ENCODE measurements at places on chromosomes 1 and 21. TPM values are rescaled to one million over a fixed set of nuclear protein-coding genes. Genes with fewer than 3 reads are reported as not detected.

DNA sequence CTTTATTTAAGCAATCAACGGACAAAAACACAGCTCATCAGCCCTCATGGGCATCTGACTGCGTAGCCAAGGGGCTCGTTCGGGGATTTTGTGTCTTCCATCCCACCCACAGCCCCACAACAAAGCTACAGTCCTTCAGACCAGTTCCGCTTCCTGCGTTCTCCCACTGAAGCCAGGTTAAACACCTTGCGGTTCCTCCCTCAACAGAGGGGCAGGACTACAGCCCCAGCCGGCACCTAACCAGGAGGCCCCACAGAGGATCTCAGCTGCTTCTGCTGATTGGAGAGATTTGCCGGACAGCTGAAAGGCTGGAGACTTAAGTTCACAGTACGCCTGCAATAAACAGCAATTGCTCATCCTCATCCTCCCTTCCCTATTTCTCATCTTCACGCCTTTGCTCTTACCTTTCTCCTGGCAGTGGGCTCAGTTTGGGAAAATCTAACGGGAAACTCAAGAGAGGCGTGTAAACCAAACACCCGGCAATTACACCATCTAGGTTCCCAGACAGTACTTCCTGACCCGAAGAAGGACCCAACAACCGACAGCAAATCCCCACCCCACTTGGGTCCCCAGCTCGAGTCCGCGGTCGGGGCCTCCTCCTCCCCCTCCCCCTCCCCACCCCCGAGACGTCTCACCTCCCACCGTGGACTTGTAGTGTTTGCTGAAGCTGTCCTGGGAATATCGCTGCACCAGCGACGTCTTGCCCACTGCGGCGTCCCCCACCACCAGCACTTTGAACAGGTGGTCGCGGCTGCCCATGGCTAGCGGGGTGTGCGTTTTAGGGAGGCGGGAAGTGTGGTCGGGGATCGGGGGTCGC lies 876 bp downstream of the RAB29 start:
- peak overlapping the region; percentile 79 for H3K27ac ChIP-seq
- peaks cover 16% of the 10 kb centered on the region for H3K4me1 ChIP-seq
- peak overlapping the region; percentile 89 for H3K4me3 ChIP-seq
- H3K36me3 ChIP-seq: peaks cover 11% of the 10 kb centered on the region
- DNase-seq: peak; percentile 48
- H3K27me3 ChIP-seq: no peaks in the 10 kb centered on the region

The CD1E gene
- total RNA-seq: 2.6 TPM

- H3K4me1 ChIP-seq: peaks cover 19% of the 10 kb centered on the region
- H3K27ac ChIP-seq: peak overlapping the region; percentile 5
- no peak overlapping the region for H3K4me3 ChIP-seq
- no peaks in the 10 kb centered on the region for H3K27me3 ChIP-seq
- no peak for DNase-seq
Observed at GRCh38 chr1:53140451-53140850, 2.0 kb downstream of the SLC1A7 start.

DNA sequence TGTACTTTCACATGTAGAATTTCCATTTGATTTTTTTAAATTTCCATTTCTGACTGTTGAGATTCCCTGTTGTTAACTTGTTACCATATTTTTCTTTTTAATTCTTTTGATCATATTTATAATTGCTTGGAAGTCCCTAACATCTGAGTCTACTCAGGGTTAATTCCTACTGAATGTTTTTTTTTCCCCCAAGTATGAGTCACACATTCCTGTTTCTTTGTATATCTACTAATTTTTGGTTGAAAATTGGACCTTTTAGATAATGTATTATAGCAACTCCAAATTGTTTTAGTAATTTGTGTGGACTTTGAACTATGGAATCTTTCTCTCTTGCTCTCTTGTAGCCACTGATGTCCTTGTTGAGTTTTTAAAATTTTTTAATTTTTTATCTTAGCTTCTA lies 54.6 kb downstream of the STXBP3 start:
- H3K4me1 ChIP-seq: no peaks in the 10 kb centered on the region
- no peak for DNase-seq
- no peak overlapping the region for H3K4me3 ChIP-seq
- peaks cover 96% of the 10 kb centered on the region for H3K36me3 ChIP-seq
- no peaks in the 10 kb centered on the region for H3K27me3 ChIP-seq

- H3K4me1 ChIP-seq: no peaks in the 10 kb centered on the region
- DNase-seq: no peak
- no peaks in the 10 kb centered on the region for H3K27me3 ChIP-seq
- H3K4me3 ChIP-seq: no peak overlapping the region
- no peak overlapping the region for H3K27ac ChIP-seq
- no peaks in the 10 kb centered on the region for H3K36me3 ChIP-seq
Observed at GRCh38 chr1:94873520-94874351, 53.2 kb downstream of the CNN3 start.

- no peaks in the 10 kb centered on the region for H3K27me3 ChIP-seq
- no peak overlapping the region for H3K27ac ChIP-seq
- no peaks in the 10 kb centered on the region for H3K4me1 ChIP-seq
- H3K36me3 ChIP-seq: no peaks in the 10 kb centered on the region
- no peak for DNase-seq
- no peak overlapping the region for H3K4me3 ChIP-seq
Observed at GRCh38 chr1:203101813-203102634, 16.2 kb upstream of the MYOG start.

DNA sequence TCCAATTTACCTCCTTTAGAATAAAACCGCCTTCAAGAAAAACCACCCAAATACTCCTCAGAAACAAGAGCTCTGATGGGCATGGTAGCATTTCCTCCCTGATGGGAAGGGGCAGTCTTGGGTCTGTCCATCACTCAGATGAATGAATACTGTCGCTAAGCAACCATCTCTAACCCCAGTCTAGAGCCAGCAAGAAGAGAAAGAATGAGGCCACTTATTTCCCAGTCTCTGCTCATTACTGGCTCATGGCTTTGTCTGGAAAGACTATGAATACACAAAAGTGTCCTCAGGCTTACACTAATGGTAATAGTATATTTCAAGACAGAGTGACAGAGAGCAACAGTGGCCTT lies 51.0 kb upstream of the F3 start:
- no peaks in the 10 kb centered on the region for H3K36me3 ChIP-seq
- no peak overlapping the region for H3K27ac ChIP-seq
- no peak overlapping the region for H3K4me3 ChIP-seq

The PIGR gene
- total RNA-seq: 813 TPM

DNA sequence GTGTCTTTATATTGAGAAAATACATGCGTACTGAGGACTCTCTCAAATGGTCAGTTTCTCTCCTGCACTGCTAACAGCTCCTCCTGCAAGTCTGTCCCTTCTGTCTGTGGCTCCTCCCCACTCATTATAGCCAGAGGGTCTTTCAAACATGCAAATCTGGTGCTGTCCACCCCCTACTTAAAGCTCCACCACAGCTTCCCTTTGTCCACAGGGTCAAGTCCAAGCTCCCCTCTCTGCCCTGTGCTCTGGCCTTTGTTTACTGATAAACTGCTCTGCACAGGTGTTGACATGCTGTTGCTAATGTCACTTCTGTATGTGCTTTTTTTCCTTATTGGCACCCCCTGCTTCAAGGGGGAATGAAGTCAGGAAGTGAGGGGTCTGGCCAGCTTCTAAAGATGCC lies 47.7 kb upstream of the GPR37L1 start:
- no peak overlapping the region for H3K27ac ChIP-seq
- no peaks in the 10 kb centered on the region for H3K36me3 ChIP-seq
- H3K4me1 ChIP-seq: no peaks in the 10 kb centered on the region

The CORT gene
- not detected for total RNA-seq

- no peaks in the 10 kb centered on the region for H3K27me3 ChIP-seq
- H3K27ac ChIP-seq: no peak overlapping the region
- DNase-seq: no peak
- H3K36me3 ChIP-seq: no peaks in the 10 kb centered on the region
- no peak overlapping the region for H3K4me3 ChIP-seq
- H3K4me1 ChIP-seq: no peaks in the 10 kb centered on the region
Observed at GRCh38 chr1:216606047-216606637, 117.1 kb downstream of the ESRRG start.

The SERINC2 gene
- 32.3 TPM for total RNA-seq

- peaks cover 19% of the 10 kb centered on the region for H3K36me3 ChIP-seq
- H3K27me3 ChIP-seq: no peaks in the 10 kb centered on the region
- peaks cover 49% of the 10 kb centered on the region for H3K4me1 ChIP-seq
Observed at GRCh38 chr1:91693557-91693956, 192.4 kb downstream of the TGFBR3 start.

The S100A10 gene
- total RNA-seq: 602 TPM

The OXCT2 gene
- 0.47 TPM for total RNA-seq

The LCE1E gene
- not detected for total RNA-seq

DNA sequence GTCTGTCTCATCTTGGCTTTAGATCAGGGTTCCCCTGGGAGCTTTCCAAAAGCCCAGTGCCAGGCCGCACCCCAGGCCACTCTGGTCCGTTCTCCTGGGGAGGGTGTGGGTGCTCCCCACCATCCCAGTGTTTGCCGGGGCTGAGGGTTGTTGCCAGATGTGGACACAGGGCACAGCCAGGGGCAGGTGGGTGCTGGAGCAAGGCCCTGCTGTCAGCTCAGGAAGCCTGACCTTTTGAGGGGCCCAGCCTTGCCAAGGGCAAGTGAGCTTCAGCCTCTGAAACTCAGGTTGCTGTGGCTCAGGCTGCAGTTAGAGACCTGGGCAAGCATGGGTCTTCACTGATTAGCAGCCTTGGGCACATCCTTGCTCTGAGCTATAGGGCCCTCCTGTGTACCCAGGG lies 22.8 kb upstream of the ZBTB21 start:
- H3K4me3 ChIP-seq: no peak overlapping the region
- H3K4me1 ChIP-seq: no peaks in the 10 kb centered on the region
- H3K27ac ChIP-seq: no peak overlapping the region
- H3K27me3 ChIP-seq: no peaks in the 10 kb centered on the region
- DNase-seq: peak; percentile 35
- H3K36me3 ChIP-seq: no peaks in the 10 kb centered on the region

GRCh38 chr1:31955917-31956736 lies 18.0 kb upstream of the PTP4A2 start:
- peak; percentile 86 for DNase-seq
- H3K27me3 ChIP-seq: no peaks in the 10 kb centered on the region
- no peaks in the 10 kb centered on the region for H3K36me3 ChIP-seq
- peak overlapping the region; percentile 89 for H3K27ac ChIP-seq
- H3K4me1 ChIP-seq: peaks cover 57% of the 10 kb centered on the region
